ENCODE measurements at places on chromosomes 2 and 18. TPM values are rescaled to one million over a fixed set of nuclear protein-coding genes. Genes with fewer than 3 reads are reported as not detected.

Gene BUB1
- 20.4 TPM for total RNA-seq

Gene CXCR4
- total RNA-seq: 0.11 TPM

Gene ZNF514
- total RNA-seq: 16.0 TPM

Gene AOX1
- 86.3 TPM for total RNA-seq

Gene RAPGEF4
- total RNA-seq: 1.00 TPM

Gene HOXD9
- total RNA-seq: 0.75 TPM

Gene PSMG2
- 51.0 TPM for total RNA-seq

Gene RUFY4
- total RNA-seq: not detected

Gene DSC1
- total RNA-seq: not detected

Gene GATA6
- total RNA-seq: 15.2 TPM

Gene AGXT
- total RNA-seq: under 0.01 TPM

Gene GNLY
- not detected for total RNA-seq

Gene CLHC1
- 11.5 TPM for total RNA-seq

Gene C1QL2
- total RNA-seq: not detected

Gene OST4
- total RNA-seq: 224 TPM

Gene NCKAP5
- total RNA-seq: 1.6 TPM

Gene EHBP1
- total RNA-seq: 83.9 TPM

Gene RTP5
- total RNA-seq: not detected

Gene AKAIN1
- not detected for total RNA-seq

Gene HOXD4
- 0.22 TPM for total RNA-seq

Gene ZNG1B
- total RNA-seq: 34.3 TPM

Gene RAD51AP2
- total RNA-seq: not detected

Gene SERPINB8
- 37.2 TPM for total RNA-seq

Gene DSC2
- under 0.01 TPM for total RNA-seq

Gene ASPRV1
- total RNA-seq: 0.11 TPM

Gene SOX11
- 0.66 TPM for total RNA-seq

Gene ZSWIM2
- total RNA-seq: 0.62 TPM

Gene CPO
- total RNA-seq: 0.12 TPM

Gene DPP10
- not detected for total RNA-seq

Gene INPP5D
- 1.6 TPM for total RNA-seq

Gene CIB4
- total RNA-seq: not detected

Gene ABCG5
- not detected for total RNA-seq

Gene SERPINB13
- not detected for total RNA-seq

Gene FSIP2
- total RNA-seq: 0.22 TPM

Gene REG3G
- total RNA-seq: not detected

Gene TLX2
- not detected for total RNA-seq

Gene ELOA2
- total RNA-seq: not detected

Gene GLI2
- 5.1 TPM for total RNA-seq

Gene LOXHD1
- not detected for total RNA-seq

Gene TTN
- 1.7 TPM for total RNA-seq

Gene IL1F10
- not detected for total RNA-seq

Gene GAL3ST2
- total RNA-seq: 0.44 TPM

Gene MYO5B
- under 0.01 TPM for total RNA-seq

Gene AMER3
- not detected for total RNA-seq

Gene CCDC178
- 2.7 TPM for total RNA-seq

Gene SCG2
- total RNA-seq: 0.44 TPM

Gene CHAC2
- total RNA-seq: 11.8 TPM
